ENCODE measurements at places on chromosomes 12 and 14. TPM values are rescaled to one million over a fixed set of nuclear protein-coding genes. Genes with fewer than 3 reads are reported as not detected.

Gene ADSS1
- total RNA-seq = 0.57 TPM

Gene KCNJ8
- 1.1 TPM for total RNA-seq

Gene NDRG2
- total RNA-seq = 6.3 TPM

Gene GLI1
- 0.57 TPM for total RNA-seq

Gene PRIMA1
- total RNA-seq = 0.06 TPM

Gene FSCB
- total RNA-seq = not detected

Gene NPFF
- not detected for total RNA-seq

Gene FITM1
- 2.7 TPM for total RNA-seq

Gene WBP11
- total RNA-seq = 15.4 TPM

Gene AKAP6
- 2.1 TPM for total RNA-seq

Gene RNASE3
- total RNA-seq = not detected

Gene DYNC1H1
- total RNA-seq = 264 TPM

Gene PIP4K2C
- 35.2 TPM for total RNA-seq

Gene LYZ
- total RNA-seq = not detected

Gene RPL10L
- 6.9 TPM for total RNA-seq

Gene FAM181A
- not detected for total RNA-seq

Gene MYF6
- not detected for total RNA-seq

Gene CD69
- 0.57 TPM for total RNA-seq

Gene MAP1LC3B2
- 0.17 TPM for total RNA-seq

Gene PTPRR
- total RNA-seq = 3.5 TPM

Gene VWF
- not detected for total RNA-seq

Gene HIGD1C
- not detected for total RNA-seq

Gene SYNE2
- 24.1 TPM for total RNA-seq

Gene CLEC6A
- total RNA-seq = not detected

Gene IQSEC3
- total RNA-seq = 0.06 TPM

Gene TRHDE
- 7.9 TPM for total RNA-seq

Gene PPM1H
- total RNA-seq = 9.7 TPM

Gene DHH
- not detected for total RNA-seq

Gene RHOJ
- total RNA-seq = 9.5 TPM

Gene TGFB3
- 4.3 TPM for total RNA-seq

Gene NRL
- 3.1 TPM for total RNA-seq

Gene BCL2L14
- not detected for total RNA-seq

Gene C1S
- 5.5 TPM for total RNA-seq

Gene TNS2
- 7.0 TPM for total RNA-seq

Gene ATXN2
- 14.7 TPM for total RNA-seq

Gene SYCP3
- not detected for total RNA-seq

Gene RPGRIP1
- not detected for total RNA-seq

Gene MTHFD1
- 50.9 TPM for total RNA-seq

Gene TBX3
- total RNA-seq = 13.7 TPM

Gene HRK
- 0.29 TPM for total RNA-seq

Gene EAPP
- total RNA-seq = 73.8 TPM

Gene MMP19
- 8.4 TPM for total RNA-seq

Gene CLEC4C
- not detected for total RNA-seq

Gene SLC39A2
- not detected for total RNA-seq

Gene GNPTAB
- total RNA-seq = 21.1 TPM

Gene C12orf76
- 21.3 TPM for total RNA-seq

Gene MYO1A
- not detected for total RNA-seq

Gene JPH4
- not detected for total RNA-seq

Data from Daoy (cell line).